ENCODE measurements at places on chromosomes 5 and 9. TPM values are rescaled to one million over a fixed set of nuclear protein-coding genes. Genes with fewer than 3 reads are reported as not detected.

DNA sequence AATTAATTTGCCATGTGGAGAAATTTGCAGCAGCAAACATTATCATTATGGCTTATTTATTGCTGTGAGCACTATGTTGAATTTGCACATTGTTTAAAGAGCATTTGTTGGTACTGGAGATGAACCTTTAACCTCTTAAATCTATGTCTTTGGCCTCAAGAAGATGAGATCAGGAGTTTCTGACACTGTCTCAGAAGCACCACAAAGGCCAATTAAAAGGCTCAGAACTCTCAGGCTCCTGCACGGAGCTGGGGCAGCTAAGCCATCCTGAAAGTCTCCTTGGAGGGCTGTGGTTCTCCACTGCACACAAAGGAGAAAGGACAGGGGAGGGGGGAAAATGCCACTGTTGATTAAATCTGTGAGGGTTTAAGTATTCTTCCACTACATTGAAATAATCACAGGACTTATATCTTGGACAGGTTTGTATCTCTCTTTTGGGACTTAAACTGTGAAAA is 33.1 kb downstream of the ZNF366 start:
- no peak for DNase-seq

GRCh38 chr9:132991351-132992300 is 13.1 kb downstream of the GFI1B start:
- no peak for DNase-seq

Gene ITK
- total RNA-seq: 1.5 TPM

Gene PAPPA
- 3.6 TPM for total RNA-seq

- DNase-seq: no peak
Measured at GRCh38 chr9:129453734-129454133, 167.2 kb downstream of the C9orf50 start.

DNA sequence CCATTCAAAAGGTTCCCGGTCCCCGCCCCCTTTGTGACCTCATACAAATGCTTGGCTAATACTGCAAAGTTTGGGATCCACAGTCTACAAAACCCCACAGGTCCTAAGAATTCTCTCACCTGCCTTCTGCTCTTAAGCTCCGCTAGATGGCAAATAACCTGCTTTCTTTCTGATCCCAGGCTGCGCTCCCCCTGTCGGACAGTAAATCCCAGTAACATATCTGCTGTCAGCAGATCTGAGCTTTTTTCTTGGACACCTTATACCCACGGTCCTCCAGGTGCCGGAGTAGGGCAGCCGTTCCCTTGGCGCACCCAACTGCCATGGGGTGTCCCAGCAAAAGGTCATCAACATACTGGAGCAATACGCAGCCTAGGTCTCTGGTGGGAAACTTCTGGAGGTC is 39.0 kb upstream of the PPP1R26 start:
- no peak for DNase-seq

GRCh38 chr9:1979741-1980367 is 35.3 kb upstream of the SMARCA2 start:
- no peak for DNase-seq

Gene IRX2
- not detected for total RNA-seq

GRCh38 chr5:159785656-159786055 is 130.6 kb upstream of the ADRA1B start:
- DNase-seq: no peak

DNA sequence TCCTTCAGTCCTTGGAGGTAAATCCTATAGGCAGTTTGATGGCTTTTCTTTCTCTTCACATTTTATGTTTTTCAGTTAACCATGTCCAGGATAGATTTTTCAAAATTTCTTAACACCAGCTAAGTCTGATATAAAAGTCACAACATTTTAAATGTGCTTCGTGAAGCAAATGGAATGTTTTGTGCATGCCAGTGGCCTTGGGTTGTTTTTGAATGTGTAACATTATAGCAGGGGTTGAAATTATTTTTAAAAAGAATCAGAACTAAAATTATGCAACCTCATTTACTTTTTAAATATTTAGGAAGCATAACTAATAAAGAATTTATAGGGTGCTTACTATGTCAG is 201.1 kb downstream of the ARHGEF28 start:
- DNase-seq: no peak

GRCh38 chr9:126482361-126483044 is 131.2 kb upstream of the LMX1B start:
- DNase-seq: no peak

Gene CATSPER3
- total RNA-seq: 1.4 TPM

DNA sequence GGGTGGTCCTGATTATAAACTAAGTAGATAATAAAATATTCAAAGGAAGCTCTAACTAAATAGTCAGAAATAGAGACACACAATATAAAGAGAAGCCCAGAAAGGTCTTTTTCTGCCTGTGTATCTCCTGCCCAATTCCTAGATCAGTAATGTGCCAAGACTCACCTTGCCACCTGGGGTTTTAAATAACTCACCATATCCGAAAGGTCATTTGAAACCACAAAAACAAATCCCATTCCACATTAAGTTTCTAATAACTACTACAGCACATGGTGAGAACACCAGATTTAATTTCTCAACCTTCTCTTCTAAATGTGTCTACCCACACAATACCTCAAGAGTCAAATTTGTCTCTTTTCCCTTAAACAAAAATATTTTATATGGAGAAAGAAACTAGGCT is 75.2 kb downstream of the ZNF608 start:
- DNase-seq: no peak

GRCh38 chr5:171617817-171618591 is 167.6 kb upstream of the SMIM23 start:
- DNase-seq: peak; percentile 52

Gene CBY3
- not detected for total RNA-seq

DNA sequence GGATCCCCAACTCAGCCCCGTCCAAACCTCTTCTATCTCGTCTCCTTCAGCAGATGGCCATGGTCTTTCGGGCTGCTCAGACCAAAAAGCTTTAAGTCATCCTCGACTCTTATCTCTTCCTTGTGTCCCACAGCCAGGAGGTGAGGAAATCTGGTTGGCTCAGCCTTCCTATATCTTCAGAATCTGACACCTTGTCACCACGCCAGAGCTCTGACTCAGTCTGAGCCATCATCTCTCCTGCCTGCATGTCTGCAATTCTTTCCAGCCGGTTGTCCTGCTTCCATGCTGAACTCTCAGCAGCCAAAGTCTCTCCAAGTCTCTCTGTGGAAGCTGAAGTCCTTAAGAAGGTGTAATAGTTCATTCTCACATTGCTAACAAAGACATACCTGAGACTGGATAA is 419.3 kb upstream of the ADAMTS16 start:
- no peak for DNase-seq

- DNase-seq: no peak
Measured at GRCh38 chr5:143515829-143516228, 112.3 kb upstream of the NR3C1 start.

Gene ACOT12
- 0.41 TPM for total RNA-seq

Gene AGXT2
- not detected for total RNA-seq

Gene SV2C
- 0.55 TPM for total RNA-seq

Gene DHFR
- total RNA-seq: 9.0 TPM

DNA sequence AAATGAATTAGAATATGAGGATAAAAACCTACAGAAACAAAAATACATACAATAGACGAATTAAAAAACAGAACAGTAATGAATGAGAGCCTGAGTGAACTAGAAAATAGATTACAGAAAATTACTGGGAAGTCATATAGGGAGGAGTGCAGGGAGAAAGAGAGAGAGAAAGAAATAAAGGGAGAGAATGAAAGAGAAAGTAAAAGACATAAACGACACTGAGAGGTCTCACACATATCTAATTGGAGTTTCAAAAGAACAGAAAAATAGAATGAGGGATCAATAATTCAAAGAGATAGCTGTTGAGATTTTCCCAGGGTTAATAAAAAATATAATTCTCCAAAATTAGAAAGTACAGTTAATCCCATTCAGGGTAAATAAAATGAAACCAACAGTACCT is 156.4 kb upstream of the FTMT start:
- DNase-seq: no peak

- DNase-seq: no peak
Measured at GRCh38 chr5:124630767-124631704, 115.4 kb downstream of the ZNF608 start.

DNA sequence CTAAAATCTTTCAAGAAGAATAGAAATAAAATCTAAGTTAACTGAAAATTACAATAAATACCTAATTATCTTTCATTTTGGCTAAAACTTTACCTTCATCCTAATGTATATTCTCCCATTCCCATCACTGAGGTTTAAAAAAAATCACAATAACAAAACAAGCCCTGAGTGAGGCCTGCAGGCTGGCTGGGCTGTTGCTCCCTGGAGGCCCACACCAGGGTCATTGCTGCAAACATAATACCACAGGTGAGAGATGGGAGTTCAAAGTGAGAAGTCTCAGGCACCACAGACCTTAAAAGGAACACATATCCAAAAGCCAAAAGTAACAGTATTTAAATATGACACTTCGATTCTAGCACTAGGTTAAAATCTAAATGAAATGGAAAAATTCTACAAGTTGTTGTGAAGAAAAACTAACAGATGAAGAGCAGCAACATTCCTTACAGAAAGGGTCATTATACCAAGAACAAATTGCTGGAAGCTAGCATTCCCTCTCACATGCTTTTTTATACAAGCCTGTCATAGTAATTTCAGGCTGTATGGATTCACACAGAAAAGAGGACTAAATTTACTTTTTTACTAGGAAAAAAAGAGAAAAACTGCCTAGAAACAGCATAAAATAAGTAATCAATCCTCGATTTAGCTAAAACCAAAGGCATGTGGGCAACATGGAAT is 57.8 kb downstream of the AUH start:
- no peak for DNase-seq

DNA sequence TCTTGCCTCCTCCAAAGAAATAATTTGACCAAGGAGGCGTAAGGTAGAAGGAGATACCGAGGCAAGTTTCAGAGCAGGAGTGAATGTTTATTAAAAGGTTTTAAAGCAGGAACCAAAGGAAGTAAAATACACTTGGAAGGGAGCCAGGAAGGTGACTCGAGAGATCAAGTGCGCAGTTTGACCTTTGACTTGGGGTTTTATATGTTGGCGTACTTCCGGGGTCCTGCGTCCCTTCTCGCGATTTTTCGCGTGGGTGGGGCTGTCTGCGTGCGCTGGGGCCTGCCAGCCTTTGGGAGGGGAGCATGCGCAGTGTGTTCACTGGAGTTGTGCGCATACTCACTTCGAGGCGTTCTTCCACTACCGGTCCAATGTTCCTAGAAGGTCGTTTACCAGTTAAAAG is 166.0 kb upstream of the IRX2 start:
- no peak for DNase-seq

Gene UNC5A
- not detected for total RNA-seq

DNA sequence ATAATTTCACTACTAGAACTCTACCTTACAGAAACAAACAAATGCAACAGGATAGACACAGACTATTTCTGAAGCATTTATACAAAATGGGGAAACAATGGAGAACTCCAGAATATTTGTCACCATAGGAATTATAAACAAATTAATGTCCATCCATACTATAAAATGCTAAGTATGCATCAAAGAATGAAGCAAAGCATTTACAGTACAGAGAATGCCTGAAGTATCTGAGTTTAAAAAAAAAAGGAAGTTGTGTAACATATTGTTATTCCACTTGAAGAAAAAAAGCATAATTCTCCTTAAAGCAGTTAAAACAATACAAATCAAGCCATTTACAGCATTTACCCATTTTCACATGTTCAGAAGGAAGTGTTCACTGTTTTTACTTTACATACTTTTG is 53.0 kb downstream of the DROSHA start:
- DNase-seq: no peak

DNA sequence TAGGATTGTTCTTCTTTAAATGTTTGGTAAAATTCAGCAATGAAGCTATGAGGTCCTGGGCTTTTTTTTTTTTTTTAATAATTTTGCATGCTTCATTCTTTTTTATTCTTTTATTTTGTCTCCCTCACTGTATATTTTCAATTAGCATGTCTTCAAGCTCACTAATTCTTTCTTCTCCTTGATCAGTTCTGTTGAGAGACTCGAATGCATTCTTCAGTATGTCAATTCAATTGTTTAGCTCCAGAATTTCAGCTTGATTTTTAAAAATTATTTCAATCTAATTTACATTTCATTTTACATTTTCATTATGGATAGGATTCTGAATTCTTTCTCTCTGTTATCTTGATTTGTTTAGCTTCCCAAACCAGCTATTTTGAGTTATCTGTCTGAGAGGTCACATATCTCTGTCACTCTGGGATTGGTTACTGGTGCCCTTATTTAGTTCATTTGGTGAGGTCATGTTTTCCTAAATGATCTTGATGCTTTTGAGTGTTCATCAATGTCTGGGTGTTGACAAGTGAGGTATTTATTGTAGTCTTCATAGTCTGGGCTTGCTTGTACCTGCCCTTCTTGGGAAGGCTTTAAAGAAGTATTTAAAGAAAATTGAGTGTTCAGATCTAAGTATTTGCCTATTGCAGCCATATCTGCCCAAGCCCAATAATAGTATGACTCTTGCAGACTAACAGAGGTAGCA is 9.1 kb downstream of the LURAP1L start:
- DNase-seq: no peak

- no peak for DNase-seq
Measured at GRCh38 chr5:171595801-171596231, 176.4 kb downstream of the FGF18 start.

Gene ANKDD1B
- 0.36 TPM for total RNA-seq

GRCh38 chr5:116738615-116739261 is 164.1 kb upstream of the SEMA6A start:
- no peak for DNase-seq

- no peak for DNase-seq
Measured at GRCh38 chr9:22548625-22549024, 102.0 kb downstream of the DMRTA1 start.

Gene SLC25A2
- total RNA-seq: 0.81 TPM

GRCh38 chr5:124812771-124813358 is 66.4 kb upstream of the ZNF608 start:
- DNase-seq: no peak

Gene SLC22A5
- total RNA-seq: 7.2 TPM

Gene BTNL3
- total RNA-seq: 0.36 TPM

DNA sequence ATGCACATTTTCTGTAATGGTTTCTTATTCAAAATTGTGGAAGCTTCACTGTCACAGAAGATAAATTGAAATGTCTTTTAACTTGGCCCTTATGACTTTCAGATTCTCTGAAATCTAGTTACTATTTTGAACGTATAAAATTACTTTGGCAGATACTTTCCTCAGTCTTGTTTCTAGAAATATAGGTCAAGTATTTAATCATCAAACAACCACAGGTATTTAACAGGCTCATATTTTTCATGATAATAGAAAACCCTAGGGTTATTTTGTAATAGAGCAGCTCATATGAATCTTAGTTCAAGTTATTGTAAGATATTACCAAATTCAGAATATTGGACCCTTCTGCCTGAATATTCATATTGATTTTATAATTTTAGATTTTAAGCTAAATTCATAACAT is 236.0 kb upstream of the CDH18 start:
- DNase-seq: no peak

Gene SOWAHA
- total RNA-seq: 0.36 TPM

GRCh38 chr5:5738797-5739489 is 316.5 kb downstream of the ICE1 start:
- DNase-seq: no peak

GRCh38 chr5:178469011-178469974 is 120.9 kb downstream of the COL23A1 start:
- DNase-seq: no peak

Gene DEPDC1B
- not detected for total RNA-seq
